HEK293T (cell line): ENCODE measurements at places on chromosomes 3 and 15.

DNA sequence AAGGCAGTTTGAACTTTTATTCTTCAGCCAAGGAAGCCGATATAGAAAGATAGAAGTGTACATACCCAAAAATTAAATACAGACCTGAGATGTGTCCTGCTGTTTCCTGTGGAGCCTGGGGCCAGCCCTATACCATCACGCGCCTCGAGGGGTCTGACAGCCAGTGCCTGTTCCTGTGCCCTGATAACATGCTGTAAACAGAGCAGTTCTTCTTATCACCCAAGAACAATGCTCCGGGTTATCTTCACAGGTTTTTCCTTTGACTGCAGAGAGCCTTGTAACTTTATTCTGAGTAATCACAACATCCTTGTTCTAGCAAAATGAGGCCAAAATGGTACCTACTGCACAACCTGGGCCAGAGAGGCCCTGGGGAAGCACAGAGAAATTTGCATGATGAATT lies 289.7 kb upstream of the CHRM5 start:
- DNase-seq, result no peak

GRCh38 chr3:15796771-15797641 lies 773 bp downstream of the ANKRD28 start:
- peak; percentile 32 for DNase-seq

DNA sequence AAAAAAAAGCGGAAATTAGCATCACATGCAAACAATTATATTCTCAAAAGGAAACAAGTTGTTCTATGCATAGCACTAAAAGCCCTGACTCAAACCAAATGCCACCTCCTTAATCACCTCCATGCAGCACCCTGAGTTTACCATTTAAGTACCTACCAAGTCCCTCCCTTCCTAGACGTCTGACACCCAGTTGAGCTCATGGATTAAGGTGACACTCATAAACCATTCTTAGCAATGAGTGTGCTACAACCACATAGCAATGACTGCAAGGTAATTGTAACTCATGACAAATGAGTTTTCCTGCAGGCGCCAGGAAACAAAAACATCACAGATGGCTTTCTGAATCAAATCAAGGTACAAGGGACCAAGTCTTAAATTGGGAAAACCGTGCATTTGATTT lies 32.0 kb downstream of the WWTR1 start:
- DNase-seq, result no peak

DNA sequence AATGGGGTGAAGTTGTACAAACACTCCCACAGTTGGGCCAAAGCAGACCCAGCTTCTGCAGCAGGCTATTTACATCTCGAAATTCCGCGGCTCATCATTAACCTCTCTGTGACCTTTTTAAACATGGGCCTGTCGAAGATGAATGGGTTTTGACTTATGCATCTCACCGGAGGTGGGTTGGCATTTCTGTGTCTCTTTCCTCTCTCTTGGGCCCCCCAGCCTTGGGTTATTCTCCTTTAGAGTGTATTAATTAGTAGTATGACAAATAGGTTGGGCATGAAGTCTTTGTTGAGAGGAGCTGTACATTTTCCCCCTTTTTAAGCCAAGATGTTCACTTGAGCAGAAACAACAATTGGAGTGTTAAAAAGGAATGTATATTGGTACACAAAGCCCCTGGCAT lies 9.8 kb downstream of the SMAD6 start:
- no peak for DNase-seq

DNA sequence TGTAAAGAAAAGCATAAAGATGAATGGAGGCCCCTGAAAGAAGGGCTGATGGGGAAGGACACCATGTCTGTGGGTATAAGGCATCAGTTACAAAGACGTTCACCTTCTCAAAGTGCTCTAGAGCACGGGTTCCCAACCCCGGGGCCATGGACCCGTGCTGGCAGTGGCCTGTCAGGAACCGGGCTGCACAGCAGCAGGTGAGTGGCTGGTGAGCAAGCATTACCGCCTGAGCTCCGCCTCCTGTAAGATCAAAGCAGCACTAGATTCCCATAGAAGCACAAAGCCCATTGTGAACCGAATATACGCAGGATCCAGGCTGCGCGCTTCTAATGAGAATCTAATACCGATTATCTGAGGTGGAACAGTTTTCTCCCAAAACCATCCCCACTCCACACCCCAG lies 25.7 kb downstream of the MYO1E start:
- no peak for DNase-seq

- DNase-seq, result peak; percentile 91
Measured at GRCh38 chr15:67863442-67863987, 23.7 kb upstream of the RNU6-1 start.
